Right atrium auricular region (tissue), 2 donors: ENCODE measurements at places on chromosomes 2 and 18.

- DNase-seq: no peak
Observed at GRCh38 chr2:28633746-28634145, 117.9 kb upstream of the PPP1CB start.

GRCh38 chr2:112483831-112484230, 1.9 kb downstream of the TTL start:
- no peak for DNase-seq

- peak; percentile 97 for DNase-seq
Observed at GRCh38 chr18:59139615-59140301, at the start of gene SEC11C. Gene SEC11C (plus strand): TSS chr18:59139884. CDS start chr18:59139949, 65 bp downstream.

DNA sequence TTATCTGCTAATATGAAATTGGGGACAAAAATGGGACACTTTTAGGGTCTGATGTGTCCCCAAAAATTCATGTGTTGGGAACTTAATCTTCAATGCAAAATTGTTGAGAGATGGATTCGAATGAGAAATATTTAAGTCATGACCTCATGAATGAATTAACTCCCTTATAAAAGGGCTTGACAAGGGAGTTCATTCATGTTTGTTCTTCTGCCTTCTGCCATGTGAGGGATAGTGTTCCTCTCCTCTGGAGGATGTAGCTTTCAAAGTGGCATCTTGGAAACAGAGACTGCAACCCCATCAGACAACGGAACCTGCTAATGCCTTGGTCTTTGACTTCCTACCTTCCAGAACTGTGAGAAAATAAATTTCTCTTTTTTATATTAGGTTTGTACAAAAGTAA, 89.2 kb upstream of the LINC00305 start:
- no peak for DNase-seq

DNA sequence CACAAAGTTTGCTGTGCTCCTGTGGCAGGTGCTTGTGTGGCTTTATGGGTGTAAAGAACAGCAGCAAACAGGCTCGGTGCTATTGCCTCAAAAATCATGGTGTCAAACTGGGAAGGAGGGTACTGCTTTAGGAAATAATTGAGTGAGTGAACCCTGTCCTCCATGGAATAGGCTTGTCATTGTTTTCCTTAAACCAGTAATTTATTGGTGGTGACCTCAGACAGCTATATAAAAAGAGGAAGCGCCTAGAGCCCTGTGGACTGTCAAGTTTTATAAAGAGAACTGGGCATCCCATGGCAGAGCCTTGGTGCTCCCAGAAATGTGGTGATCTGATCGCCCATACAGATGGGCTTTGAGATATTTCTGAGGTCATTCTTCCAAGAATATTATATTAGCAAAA, 4.7 kb upstream of the CXCR4 start:
- DNase-seq: no peak

- no peak for DNase-seq
Observed at GRCh38 chr2:12950957-12951656, 234.4 kb downstream of the TRIB2 start.

- no peak for DNase-seq
Observed at GRCh38 chr18:62438866-62439265, 84.0 kb upstream of the ZCCHC2 start.

GRCh38 chr2:184727813-184728212, 129.5 kb downstream of the ZNF804A start:
- no peak for DNase-seq

DNA sequence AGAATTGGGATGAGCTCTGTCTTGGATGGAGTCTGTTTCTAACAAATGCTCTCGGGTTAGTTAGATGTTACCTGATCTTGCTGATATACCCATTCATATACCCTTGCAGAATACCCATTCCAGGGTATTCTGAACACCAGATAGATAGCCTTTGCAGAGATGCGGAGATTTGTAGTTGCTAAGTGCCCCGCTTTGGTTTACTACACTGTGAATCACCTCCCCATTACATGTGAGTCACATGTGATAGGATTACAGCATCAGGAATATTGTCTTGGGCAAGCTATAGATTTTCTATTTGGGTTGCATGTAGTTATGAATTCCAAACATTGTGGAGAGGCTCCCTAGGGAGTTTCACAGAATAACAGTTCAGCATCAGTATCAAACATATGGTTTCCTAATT, 3.8 kb downstream of the VSNL1 start:
- no peak for DNase-seq

DNA sequence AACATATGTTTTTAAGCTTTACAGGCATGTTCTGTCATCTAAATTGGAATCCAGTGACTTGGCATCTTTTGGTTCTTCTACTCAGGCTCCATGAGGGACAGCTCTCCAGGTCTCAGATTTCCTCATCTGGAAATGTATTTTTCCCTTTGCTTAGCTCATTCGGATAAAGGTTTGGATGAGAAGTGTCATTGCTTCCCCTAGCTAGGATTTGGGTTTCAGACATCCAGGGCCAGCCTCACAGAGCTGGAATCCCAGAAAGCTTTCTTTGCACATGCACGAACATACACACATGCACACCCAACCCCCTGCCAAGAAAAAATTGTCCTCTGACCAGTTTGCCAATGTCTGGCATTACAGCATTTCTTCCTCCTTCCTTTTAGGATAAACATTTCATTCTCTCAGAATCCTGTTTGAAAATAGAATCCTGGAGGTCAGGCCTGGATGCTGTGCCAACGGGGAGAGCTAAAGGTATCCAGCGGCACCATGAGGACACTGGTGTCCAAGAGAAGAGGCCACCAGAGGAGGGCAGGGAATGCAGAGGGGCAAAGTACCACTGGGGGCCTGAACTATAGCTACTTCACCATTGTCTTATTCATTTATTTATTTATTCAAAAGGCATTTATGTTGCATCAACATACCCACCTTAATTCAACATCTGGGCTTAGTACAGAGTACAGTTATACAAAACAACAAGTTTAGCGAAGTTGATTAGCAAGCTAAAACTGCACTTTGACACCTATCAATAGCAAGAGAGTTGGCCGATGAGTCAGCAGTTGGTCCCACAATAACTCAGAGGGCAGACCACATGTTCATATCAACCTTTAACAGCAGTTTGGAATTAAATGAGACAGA, 97.9 kb upstream of the ATL2 start:
- DNase-seq: no peak

- peak; percentile 32 for DNase-seq
Observed at GRCh38 chr2:72010647-72011369, 136.9 kb downstream of the CYP26B1 start.

GRCh38 chr2:240060977-240061591, 7.8 kb upstream of the OR6B3 start:
- no peak for DNase-seq

- DNase-seq: no peak
Observed at GRCh38 chr2:144354953-144355352, 165.0 kb downstream of the ZEB2 start.

DNA sequence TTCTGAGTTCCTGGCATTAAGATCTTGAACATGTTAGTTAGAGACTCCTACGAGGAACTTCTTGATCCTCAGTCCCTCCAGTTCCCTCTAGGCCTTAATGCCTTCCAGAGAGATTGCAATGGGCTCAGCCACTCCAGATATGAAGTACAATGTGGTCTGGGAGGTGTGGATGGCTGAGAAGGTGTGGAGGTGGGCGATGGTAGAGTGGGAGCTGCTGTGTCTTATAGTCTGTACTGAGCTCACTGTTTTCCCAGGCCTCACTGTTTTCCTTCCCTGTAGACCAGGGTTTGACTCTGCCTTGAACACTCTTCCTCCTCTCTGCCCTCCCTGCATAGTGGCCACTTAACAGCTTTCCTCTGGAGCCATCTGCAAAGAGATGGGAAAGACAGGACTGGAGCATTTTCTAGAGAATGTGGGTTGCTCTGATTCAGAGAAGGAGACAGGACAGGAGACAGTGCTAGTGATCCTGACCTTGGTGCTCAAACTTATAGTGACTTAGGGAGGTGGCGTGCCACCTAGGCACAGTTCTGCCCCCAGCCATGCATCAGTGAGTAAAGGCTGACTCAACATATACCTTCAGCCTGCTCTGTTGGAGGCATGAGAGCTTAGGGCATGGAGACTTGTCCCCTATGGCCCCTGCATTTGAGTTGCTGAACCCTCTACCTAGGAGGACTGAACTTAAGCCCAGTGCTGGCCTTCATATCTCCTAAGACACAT, 129.7 kb downstream of the TDRD15 start:
- no peak for DNase-seq

DNA sequence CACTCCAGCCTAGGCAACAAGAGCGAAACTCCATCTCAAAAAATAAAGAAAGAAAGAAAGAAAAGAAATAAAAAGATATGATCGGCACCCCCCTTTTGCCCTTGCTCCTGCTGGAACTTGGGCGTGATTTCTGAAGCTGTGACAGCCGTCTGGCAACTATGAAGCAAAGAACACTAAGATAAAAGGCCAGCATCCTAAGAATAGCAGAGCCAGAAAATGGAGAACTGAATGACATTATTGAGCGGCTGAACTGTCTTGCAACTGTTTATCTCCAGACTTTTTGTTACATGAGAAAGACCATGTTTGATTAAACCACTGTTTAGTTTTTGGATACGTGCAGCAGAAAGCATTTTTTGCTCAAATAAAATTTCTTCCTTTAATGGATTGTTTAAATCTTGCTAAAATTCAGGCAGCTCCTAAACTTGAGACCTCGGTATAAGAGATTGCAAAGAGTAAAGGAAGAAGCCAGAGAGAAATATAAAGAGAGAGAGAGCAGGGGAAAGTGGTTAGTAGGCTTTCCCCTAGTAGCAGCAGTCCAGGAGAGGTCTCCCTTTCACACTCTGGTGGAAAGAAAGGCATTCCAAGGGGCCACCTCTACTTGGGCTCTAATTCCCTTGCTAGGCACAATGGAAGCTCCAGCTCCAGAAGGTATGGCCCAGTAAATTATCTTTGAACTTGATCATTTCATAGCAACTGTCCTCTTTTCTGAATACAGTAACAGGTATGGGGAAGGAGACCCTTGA, 8.2 kb upstream of the MBD2 start:
- DNase-seq: no peak

- DNase-seq: no peak
Observed at GRCh38 chr2:657766-658165, 19.4 kb downstream of the TMEM18 start.

- DNase-seq: no peak
Observed at GRCh38 chr2:83365476-83365875, 1093.6 kb downstream of the SUCLG1 start.

- no peak for DNase-seq
Observed at GRCh38 chr2:26567534-26567933, 73.6 kb downstream of the CIB4 start.

DNA sequence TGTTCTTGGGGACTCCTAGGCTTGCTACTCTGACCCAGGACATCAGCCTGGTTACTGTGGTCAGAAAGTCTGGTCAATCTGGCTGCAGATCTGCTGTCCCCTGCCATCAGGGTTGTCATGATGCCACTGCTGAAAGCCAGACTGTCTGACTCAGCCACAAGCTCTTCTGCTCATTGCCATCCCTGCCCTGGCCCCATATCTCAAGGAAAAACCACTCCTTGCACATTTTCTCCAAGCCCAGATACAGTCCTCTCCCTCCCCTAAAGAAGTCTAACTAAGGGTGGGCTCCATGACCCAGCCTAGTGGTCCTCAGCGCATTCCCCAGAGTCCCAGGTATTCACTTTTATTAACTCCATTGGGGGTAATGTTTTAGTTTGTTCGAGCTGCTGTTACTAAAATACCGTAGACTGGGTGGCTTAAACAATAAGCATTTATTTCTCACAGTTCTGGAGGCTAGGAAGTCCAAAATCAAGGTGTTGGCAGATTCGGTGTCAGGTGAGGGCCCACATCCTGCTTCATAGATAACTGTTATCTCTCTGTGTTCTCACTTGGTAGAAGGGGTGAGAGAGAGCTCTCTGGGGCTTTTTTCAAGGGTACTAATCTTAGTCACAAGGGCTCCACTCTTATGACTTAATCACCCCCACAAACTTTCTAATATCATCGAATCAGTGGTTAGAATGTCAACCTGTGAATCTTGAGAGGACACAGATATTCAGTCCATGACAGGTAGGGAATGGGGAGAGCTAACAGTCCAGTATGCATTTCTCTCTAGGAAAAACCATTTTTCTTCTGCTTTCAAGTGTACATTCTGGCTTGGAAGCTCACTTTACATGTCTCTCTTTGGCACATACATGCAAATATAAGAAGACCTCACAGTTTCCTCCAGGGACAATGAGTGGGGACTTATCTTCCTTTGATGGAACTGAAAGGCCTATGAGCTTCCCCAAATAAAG, 94.8 kb upstream of the CXCR4 start:
- no peak for DNase-seq

GRCh38 chr2:37721201-37721560, 49.7 kb upstream of the CDC42EP3 start:
- no peak for DNase-seq

DNA sequence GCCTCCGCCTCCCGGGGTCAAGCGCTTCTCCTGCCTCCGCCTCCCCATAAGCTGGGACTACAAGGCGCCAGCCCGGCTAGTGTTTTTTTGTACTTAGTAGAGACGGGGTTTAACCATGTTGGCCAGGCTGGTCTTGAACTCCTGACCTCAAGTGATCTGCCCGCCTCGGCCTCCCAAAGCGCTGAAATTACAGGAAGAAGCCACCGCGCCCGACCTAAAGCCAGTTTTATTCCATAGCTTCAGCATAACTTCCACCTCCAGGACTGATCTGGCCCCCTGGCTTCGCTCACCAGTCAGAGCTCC, 783 bp upstream of the TXNL4A start:
- DNase-seq: no peak

DNA sequence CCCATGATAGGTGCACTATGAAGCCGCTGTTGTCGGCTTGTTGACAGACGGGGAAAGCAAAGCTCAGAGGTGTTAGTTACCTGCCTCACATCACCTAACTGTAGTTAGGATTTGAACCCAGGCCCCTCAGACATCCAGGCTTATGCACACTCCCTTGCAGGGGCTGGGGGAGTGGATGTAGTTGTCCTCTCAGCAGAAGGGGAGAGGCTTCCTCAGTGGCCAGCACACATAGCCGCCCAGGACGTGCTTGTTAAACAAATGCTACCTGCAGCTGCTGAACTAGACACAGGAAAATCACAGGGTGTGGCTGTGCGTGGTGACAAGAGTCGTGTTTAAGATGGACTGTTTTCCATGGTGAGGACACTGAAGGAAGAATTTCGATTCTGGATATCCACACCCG, 39.2 kb downstream of the GREB1 start:
- no peak for DNase-seq

- DNase-seq: no peak
Observed at GRCh38 chr18:27501671-27502070, 316.6 kb upstream of the CHST9 start.

GRCh38 chr18:80154293-80154692, 45.2 kb downstream of the ADNP2 start:
- no peak for DNase-seq

DNA sequence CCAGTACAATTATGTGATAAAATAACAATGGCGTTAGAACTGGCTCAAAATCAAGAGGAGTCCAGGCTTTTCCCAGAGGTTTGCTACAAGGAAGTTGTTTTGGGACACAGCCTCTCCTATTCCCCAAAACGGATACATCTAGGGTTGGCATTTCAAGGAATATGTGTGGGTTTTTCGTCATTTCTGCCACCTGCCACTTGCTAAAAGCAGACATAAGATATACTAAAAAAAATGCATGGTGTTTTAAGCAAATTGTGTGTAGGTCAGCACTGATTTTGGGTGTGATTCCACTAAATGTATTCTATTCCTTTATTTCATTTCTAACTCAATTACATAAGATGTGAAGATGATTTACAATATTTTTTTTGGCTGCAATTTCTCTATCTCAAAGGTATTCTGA, 36.4 kb upstream of the GCG start:
- no peak for DNase-seq
